Stimulated activated naive CD8-positive, alpha-beta T cell treated with anti-CD3 and anti-CD28 coated beads, Interleukin-15, Interleukin-2, amounts not matched to agents 100 U/mL and 50 U/mL, for 24 hours (primary cell): ENCODE measurements at places on chromosomes 6 and 20.
A peak's percentile ranks its signal among the peaks of the same experiment; 100 is the strongest.

DNA sequence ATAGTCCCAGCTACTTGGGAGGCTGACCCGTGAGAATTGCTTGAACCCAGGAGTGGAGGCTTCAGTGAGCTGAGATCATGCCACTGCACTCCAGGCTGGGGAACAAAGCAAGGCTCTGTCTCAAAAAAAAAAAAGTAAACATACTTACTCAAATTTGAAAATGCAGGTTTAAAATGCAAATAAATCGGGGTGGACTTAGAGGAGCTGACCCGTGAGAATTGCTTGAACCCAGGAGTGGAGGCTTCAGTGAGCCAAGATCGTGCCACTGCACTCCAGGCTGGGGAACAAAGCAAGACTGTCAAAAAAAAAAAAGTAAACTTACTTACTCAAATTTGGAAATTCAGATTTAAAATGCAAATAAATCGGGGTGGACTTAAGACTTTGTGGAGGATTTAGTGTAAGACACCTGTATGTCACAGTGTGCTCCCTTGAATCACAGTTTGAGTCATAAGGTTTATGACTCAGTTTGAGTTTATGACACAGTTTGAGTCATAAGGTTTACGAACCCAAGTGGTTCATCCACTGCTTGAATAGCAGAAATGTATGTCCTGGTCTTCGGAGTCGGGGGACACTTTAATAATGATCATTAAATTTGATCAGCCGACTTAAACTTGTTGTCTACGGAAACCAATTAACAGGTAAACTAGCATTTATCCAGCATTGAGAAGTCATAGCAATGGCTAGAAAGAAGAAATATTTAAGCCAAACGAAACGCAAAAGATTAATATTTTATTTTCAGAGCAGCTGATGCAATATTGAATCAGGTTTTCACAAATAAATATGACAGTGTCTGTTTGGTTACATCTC is 6.8 kb upstream of the MRPS10 start:
- no peak for DNase-seq

- no peak for DNase-seq
These were observed 82.0 kb downstream of the SLC22A3 start for GRCh38 chr6:160430203-160430602.

DNA sequence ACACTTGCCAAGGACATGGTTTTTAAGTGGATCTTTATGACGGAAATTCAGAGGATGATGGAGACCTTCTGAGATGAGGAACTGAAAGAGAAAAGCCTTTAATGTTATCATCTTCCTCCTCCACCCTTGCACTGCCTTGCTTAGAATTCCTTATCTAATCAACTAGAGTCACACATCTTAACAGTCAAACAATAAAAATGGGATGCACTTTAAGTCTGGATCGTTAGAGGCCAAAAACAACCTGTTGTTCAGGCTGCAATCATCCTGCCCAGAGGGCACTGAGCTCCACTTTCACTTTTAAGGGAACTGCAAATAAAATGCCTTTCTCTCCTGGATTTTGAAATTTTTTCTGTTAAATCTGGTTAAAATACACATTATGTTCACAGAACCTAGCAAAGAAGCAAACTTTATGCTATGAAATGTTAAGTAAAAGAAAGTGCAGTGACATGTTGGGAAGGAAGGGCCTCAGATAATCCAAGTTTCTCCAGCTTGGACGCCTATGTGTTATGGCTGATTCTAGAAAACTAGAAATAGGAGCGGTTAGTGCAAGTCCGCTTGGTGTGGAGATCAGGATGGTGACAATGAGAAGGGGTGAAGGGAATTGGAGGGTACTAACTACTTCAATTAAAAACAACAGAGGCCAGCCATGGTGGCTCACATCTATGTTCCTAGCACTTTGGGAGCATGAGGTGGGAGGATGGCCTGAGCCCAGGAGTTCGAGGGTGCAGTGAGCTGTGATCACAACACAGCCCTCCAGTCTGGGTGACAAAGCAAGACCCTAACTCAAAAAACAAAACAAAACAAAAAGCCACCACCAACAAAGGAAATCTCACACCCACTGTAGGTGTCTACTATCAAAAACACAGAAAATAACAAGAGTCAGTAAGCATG is 66.4 kb upstream of the KIF13A start:
- DNase-seq: no peak

DNA sequence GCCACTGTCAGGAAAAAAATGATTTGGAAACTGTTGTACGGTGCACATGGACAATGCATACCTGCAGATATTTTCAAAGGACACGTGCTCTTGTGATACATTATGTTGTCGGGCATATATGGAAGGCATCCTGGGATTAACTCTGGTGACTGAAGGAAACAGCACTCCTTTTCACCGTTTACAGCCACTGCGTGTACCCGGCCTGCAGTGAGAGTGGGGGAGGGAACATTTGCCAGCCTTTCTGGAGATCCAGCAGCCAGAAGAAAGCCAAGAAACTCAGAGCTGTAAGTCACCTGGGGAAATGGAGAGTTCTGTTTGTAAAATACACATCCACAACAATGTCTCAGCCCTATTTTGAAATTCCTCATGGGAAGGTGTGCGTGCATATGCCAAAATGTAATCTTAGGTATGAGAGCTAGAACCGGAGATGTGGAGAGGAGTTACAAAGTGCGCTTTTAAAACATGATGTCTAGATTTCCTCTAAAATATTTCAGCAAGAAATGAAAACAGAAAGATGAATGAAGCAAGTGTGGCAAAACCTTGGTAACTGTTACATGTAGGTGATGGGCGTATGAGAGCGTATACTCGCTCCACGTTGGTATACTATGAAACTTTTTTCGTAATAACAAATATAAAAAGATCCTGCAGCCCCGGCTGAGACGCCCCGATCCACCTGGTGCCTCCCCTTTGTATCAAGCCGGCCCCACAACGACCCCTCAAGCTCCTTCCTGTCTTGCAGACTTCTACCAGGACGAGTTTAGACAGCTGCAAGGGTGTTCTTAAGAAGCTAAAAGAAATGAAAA is 8.6 kb upstream of the FOXF2 start:
- no peak for DNase-seq

- DNase-seq: no peak
These were observed 165.5 kb upstream of the SHLD1 start for GRCh38 chr20:5584678-5585077.

DNA sequence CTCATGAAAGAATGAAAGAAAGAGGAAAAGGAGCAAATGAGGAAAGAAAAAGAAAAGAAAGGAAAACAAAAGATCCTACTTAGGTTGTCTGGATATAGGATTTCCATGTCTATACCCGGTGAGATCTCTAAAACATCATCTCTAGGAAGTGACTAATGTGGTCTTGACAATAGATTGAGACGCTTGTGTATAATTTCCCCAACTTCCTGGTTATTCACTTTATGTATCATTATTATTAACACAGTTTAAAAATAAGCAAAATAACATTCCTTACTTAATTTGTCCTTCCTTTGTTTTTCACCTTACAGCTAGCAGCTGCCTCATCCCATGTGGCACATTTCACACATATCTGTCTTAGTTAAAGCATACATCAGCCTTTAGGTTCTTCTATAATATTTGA is 27.0 kb downstream of the LAMA4 start:
- DNase-seq: no peak

DNA sequence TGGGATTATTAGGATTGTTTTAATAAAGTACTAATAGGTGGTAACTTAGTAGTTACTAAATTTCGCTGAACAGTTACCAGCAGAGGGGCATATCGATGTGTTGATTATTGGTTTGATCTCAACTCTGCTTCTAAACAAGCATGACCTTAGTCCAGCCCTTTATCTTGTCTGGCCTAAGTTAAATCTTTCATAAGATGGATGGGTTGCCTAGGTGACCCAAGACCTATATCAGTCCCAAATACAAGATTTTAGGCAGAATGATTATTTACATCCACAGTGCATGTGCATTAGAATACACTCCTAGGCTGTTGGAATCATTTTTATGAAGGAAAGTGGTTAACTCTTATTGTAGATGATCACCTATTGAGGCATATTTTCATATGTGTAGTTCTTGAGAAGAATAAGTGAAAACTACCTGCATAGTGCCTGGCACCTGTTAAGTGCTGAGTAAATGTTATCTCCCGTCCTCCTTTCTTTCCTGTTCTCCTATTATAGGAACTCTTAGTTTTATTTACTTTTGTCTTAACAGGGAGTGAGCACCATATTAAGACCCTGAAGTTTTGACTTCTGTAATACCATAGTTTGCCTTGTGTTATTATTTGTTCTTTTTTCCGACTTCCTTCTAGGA is 1.1 kb downstream of the HSF2 start:
- no peak for DNase-seq

- no peak for DNase-seq
These were observed 20.2 kb downstream of the ZBTB46 start for GRCh38 chr20:63810730-63811490.

DNA sequence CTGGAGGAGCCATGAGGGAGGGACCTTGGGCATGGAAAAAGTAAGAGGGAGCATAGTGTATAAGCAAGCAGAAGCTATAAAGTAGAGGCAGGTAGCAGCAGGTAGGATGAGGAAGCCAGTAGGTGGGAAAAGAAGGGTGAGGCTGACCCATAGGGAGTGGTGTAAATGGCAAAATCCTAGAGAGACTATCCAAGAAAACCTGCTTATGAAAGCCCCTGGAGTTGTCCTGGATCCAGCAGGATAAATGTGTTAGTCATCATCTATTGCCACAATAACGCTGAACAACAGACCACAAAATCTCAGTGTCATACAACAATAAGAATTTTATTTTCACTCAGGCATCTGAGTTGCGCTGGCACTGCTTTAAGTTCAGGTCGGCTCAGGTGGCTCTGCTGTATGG is 30.2 kb downstream of the CHD6 start:
- DNase-seq: no peak

DNA sequence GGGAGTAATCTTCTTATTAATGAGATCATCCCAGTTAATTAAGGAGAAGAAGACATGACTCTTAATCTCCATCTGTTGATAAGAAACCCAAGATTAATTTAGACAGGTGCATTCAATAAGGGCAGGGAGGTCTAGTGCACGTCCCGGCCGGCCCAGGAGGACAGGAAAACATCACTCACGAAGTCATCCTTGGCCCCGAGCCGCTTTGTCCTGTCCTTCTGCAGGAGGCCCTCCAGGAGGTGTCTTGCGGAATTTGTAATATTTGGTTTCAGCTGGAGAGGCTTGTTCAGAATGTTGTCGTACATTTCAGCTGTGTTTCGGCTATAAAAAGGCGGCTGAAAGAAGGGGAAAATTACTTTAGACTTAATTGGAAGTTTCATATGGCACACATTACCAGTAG is 118.4 kb upstream of the SLC2A12 start:
- DNase-seq: no peak

GRCh38 chr20:13118676-13119075 is 102.4 kb upstream of the ISM1 start:
- no peak for DNase-seq

DNA sequence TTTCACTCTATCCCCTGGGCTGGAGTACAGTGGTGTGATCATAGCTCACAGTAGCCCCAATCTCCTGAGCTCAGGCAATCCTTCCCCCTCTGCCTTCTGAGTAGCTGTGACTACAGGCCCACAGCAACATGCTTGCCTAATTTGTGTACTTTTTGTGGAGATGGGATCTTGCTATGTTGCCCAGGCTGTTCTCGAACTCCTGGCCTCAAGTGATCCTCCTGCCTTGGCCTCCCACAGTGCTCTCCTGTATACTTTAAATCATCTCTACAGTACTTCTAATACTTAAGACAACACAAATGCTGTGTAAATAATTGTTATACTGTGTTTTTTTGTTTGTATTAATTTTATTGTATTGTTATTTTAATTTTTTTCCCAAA is 39.7 kb upstream of the FAM50B start:
- DNase-seq: no peak

- DNase-seq: no peak
These were observed 3.0 kb downstream of the IL22RA2 start for GRCh38 chr6:137170266-137171052.

DNA sequence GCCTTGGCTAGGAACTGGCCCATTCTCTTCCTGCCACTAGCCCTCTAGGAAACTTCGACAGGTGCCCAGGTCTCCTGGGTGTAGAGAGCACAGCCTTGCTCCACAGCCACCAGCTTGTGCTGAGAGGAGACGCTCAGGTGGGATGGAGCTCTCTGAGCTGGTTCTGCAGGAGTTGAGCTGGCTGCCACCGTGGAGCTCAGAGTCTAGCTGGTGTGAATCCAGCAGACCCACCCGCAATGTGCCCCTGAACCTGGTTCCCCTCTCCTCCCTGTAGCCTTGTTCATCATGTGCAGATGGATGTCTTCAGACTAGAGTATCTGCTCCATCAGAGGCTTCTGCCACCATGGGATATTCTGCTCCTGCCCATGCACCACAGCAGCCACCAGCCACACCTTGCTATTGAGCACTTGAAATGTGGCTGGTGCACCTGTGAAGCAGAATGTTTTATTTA is 222.5 kb downstream of the SYNDIG1 start:
- DNase-seq: no peak

- DNase-seq: no peak
These were observed 440.2 kb downstream of the TBC1D32 start for GRCh38 chr6:120894077-120894476.

DNA sequence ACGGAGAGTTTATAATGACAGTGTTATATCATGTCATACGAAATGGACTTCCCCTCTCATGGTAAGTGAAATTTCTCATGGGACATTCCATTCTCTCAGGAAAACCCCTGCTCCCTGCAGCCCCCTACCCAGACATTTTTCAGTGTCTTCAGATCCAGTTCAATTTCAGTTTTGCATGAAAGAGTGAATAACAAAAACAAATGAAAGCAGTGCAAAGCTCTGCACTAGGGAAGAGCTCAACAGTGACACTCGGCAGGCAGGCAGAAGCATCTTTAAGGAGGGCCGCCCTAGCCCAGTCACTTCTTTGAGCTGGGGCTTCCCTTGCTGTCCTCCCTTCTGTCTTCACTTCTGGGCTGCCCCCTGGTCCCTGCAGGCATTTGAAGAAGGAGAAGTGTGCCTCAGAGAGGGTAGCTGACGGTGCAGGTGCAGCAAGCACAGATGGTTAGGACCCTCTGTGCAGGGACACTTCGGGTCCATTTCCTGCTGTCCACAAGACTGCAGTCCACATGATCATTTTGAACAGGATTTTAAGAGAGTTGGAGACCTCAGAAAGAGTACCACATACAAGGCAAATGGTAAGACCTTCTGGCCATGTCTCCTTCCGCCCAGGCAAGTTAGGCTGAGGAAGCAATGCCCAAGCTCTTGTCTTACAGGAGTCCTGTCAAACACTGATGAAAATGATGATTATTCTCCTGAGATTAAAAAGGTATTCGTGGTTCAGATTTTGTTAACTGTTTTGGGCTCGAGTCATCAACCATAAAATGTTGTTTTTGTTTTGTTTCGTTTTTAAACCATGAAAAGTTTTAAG is 5.4 kb upstream of the DUSP22 start:
- DNase-seq: peak; percentile 26

GRCh38 chr6:95117236-95117635 is 460.1 kb upstream of the MANEA start:
- no peak for DNase-seq
